Activated naive CD4-positive, alpha-beta T cell treated with anti-CD3 and anti-CD28 coated beads, Interleukin-2, amount 10 ng/mL, durations not matched to agents 7 days and 5 days (primary cell): ENCODE measurements at places on chromosomes 4 and X.

DNA sequence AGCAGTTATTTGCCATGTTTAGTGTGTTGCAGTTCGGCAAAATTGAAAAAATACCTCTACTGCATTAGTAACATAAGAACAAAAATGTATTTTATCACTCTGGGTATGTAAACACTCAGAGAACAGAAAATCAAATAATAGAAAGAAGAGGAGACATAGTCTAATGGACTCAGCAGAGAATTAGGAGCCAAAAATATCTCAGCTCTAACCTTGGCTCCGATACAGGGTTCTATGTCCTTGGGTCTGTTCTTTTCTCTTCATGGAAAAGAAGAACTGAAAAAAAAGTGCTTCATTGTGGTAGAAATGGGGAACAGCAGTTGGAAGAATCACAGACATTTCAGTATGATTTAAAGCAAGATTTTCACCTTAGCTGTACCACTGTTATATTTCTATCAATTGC lies 240.5 kb upstream of the CXXC4 start:
- no peak for DNase-seq

DNA sequence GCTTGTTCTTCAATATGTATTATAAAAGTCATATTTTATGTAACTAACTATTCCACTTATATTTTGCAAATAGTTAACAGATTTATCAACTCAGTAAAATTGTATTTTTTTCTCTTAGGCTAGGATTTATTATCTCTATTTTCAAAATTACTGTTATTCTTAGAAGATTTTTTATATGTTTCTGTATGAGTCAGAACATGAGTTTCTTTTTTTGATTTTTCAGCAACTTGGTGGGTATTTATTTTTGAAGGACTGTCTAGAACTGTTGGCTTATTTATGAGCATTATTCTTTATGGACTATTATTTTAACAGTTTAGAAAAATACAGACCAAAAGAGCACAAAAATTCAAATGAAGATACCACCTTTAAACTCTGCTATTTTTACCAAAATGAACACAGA lies 6.8 kb downstream of the AIMP1 start:
- no peak for DNase-seq

DNA sequence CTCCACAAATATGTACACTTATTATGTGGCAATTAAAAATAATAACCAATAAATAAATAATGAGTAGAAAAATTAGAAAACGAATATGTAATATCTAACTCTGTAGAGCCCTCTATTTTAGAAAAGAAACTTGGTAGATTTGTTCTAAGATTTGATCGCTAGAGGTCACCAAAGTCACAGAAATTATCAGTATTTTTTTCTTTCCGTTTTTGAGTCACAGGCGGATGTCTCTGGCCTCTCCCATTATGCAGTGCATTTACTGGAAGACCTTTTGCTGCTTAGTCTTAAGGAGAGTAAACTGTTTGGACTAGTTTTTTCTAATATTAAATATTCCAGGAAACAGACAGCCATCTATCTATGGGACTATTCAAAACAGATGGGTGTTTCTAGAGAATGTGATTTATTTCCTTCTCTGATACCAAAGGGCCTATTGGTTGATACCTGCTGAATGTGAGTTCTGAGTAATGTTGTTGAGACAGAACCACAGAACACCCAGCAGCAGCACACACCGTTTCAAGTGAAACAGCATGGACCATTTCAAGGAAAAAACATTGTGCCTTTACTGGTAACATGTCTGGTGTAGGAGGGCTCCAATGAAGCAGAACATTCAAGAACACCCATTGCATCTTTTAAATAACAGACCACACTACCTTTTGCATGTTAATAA lies 34.0 kb upstream of the GYPA start:
- peak; percentile 29 for DNase-seq

GRCh38 chr4:2024683-2025082 lies 15.9 kb upstream of the NELFA start:
- DNase-seq, result no peak

DNA sequence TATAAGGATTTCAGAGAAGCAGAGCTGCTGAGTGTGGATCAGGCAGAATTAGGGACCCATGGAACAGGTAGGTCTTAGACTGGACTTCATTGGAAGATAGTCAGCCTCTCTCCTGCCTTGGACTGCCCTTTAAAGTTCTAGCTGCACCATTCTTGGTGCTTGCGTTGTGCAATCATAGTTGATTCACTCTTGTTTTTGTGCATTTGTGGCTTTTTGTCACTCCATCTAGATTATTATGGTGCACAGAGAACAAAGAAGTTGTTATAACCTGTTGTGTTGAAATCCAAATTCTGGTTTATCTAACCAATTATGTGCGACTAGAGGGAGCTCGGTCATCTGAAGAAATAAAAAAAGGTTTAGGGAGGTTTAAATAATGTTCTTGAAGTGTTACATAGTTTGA lies 59.3 kb downstream of the JADE1 start:
- no peak for DNase-seq

- no peak for DNase-seq
These were observed 1054.5 kb upstream of the PABPC4L start for GRCh38 chr4:135256111-135256510.
